ENCODE measurements at places on chromosomes 16 and 17.

DNA sequence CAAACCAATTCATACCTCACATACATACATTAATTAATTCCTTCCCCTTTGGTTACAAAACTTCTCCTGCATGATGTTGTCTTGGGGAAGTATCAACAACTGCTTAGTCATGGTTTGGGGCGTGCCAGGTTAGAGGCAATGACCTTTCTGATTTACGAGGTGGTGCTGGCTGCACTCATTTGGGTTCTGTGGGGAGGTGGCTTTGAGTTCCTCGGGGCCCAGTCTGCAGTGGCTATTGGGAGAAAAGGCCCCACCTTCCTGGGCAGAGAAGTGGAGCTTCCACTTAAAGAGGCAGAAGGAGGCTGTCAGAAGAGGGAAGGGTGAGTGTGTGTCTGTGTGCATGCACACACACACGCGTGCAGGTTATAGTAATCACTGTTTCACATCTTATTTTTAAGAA lies 10.2 kb upstream of the ETV4 start:
- no peaks in the 10 kb centered on the region for H3K36me3 ChIP-seq
- no peaks in the 10 kb centered on the region for H3K27me3 ChIP-seq
- peaks cover 20% of the 10 kb centered on the region for H3K4me1 ChIP-seq
- no peak overlapping the region for H3K4me3 ChIP-seq

DNA sequence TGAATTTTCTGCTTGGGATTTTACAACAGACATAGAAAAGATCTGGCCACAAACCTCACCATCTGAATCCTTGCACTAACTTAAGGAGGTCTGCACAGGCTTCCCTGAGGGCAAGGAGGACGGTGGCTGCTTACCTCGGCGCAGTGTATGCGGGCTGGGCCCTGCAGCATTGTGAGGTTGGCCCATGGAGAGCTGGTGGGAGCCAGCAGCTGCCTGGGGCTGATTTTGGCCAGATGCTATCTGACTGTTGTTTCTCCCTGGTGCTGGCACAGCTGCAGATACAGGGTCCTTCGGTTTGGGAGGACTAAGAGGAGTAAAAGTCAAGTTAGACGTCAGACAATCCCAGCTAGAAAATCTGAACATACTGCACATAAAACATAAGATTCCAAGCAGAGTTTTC lies 79.8 kb downstream of the ARHGAP17 start:
- no peak overlapping the region for H3K27ac ChIP-seq
- H3K36me3 ChIP-seq: peaks cover 11% of the 10 kb centered on the region
- H3K4me1 ChIP-seq: no peaks in the 10 kb centered on the region
- no peaks in the 10 kb centered on the region for H3K27me3 ChIP-seq
- no peak for DNase-seq
- H3K4me3 ChIP-seq: no peak overlapping the region

- no peak overlapping the region for H3K27ac ChIP-seq
- H3K27me3 ChIP-seq: peaks cover 1% of the 10 kb centered on the region
- no peak for DNase-seq
- no peaks in the 10 kb centered on the region for H3K36me3 ChIP-seq
- H3K4me1 ChIP-seq: no peaks in the 10 kb centered on the region
Observed at GRCh38 chr16:65418435-65418834, 296.6 kb upstream of the CDH11 start.

- H3K4me1 ChIP-seq: peaks cover 10% of the 10 kb centered on the region
- no peak for DNase-seq
- no peak overlapping the region for H3K27ac ChIP-seq
- no peaks in the 10 kb centered on the region for H3K27me3 ChIP-seq
- no peak overlapping the region for H3K4me3 ChIP-seq
- H3K36me3 ChIP-seq: no peaks in the 10 kb centered on the region
Observed at GRCh38 chr16:49822649-49823370, 33.1 kb downstream of the ZNF423 start.
